ENCODE measurements at places on chromosomes 2 and 18.

DNA sequence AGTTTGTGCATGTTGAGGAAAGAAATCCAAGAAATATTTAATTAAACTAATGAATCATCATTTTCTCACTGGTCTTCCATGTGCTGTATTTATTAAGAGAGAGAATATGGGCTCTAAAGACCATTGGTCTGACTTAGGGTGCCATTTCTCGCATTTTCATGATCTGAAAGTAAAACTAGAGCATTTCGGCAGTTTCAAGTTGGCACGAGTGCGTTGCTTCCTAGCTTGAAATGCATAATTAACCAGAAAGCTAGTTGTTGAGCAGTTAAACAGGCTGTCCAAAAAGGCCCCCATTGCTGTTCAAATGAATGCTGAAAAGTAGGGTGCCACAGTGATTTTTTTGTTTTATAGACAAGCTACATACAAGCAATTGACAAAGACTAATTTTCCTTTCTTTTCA, 47.4 kb downstream of the SLC8A1 start:
- DNase-seq: no peak

DNA sequence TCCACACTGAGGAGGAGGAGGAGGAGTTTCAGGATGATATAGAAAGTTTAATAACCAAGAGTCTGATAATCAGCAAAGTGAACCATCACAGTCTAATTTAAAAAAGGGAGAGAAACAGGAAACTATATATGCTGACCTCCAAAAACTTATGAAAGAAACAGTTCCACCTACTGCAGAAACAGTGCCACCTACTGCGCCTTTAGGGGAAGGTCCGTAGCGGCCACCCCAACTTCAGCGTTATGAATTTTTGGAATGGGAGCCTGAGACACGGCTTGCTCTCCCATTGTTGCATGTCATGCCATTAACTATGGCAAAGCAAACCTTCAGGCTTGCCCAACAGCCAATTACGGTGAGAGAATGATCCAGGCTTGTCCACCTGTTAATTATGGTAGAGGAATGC, 1719.2 kb upstream of the LRRTM1 start:
- DNase-seq: no peak

DNA sequence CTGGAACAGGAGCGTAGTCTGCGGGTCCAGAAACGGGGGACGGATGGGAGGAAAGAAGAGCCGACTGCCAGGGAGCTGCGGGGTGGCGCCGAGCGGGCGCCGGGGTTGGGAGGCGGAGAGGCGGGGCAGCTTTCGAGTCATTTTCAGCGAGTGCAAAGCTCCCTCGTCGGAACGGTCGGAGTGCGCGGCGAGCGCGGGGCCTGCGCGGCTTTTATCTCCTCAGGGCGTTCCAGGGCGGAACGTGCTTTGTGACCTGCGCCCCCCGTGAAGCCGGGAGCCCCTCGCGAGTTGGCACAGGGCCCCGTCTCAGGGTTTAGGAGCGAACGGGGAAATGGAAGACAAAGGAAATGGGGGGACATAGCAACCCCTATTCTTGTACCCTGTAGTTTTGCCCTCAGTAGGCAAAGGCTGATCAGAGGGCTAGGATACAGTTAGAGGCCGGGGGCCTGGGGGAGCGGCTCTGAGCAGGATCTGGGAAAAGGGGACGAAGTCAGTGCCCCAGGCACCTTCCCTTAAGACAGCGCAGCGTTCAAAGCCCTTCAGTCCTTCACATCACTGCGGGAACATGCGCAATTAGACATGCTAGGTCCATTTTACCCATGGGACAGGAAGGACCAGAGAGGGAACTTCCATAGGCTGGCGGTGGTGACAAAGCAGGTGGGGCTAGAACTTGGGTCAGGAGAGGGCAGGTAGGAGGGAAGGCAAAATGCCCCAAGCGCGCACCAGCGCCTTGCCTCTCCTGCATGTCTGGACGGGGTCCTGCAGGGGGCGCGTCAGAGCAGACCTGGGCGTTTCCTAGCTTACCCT, 60.1 kb upstream of the IL1RL1 start:
- DNase-seq: peak; percentile 66

- no peak for DNase-seq
These were observed 240.5 kb downstream of the AGPS start for GRCh38 chr2:177633111-177633510.

DNA sequence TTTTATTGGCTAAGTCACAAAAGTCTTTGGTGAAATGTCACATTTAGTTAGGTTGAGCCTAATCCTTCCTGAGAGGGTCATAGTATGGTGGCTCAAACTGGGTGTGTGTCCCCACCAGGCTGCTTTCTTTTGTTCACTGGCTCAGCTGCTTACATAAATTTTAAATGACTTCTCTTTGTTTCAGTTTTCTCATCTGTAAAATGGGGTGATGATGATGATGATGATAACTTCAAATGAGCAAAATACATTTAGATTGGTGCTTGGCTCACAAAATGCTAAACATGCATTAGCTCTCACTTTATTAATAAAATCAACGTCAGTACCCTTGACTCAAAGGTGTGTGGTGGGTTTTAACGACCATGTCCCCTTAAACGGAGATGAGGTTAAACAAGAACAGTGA, 7.2 kb upstream of the TAF1B start:
- no peak for DNase-seq

DNA sequence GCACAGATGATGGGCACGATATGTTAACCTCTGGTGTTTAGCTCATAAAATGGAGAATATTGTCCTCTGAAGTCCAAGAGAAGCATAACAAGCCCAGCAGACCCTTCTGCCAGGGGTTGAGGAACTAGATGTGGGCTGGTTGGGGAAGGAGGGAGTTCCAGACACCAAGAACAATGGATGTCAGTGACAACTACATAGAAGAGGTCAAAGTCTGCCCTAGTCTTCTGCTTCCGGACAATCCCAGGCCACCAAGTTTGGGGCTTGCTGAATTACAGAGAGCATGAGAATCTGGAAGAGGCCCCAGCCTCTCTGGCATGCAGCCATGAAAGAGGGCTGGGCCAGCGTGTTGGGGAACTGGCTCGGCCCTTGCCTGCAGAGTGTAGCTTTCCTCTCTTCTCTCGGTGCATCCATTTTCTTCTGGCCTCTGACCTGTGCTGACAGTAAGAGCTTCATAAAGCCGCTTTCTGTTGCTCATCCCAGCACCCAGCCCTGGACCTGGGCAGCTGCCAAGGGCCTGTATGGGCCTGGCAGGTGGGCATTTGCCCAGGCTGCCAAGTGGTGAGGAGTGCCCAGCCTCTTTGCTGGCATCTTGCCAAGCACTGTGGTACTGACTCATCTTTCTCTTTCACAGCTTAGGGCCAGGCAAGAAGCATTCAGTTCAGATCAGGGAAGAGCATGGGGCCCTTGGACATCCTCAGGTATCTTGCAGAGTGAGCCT, 14.6 kb upstream of the LAPTM4A start:
- peak; percentile 67 for DNase-seq

GRCh38 chr2:230951396-230951795, 26.4 kb upstream of the GPR55 start:
- no peak for DNase-seq

- no peak for DNase-seq
These were observed 2.9 kb upstream of the MBP start for GRCh38 chr18:77135339-77136075.

DNA sequence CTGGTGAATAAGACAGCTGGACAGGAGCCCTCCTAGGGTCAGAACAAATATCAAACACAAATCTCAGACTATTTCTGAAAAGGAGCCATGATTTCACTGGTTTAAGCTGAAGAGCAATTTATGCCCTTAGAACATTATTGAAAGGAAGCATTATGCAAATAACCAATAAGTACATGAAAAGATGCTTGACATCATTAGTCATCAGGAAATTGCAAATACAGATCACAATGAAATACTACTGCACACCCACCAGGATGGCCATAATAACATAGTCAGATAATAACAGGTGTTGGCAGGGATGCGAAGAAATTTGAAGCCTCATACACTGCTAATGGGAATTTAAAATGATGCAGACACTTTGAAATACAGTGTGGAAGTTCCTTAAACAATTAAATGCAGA, 176.4 kb upstream of the RAB6C start:
- no peak for DNase-seq

DNA sequence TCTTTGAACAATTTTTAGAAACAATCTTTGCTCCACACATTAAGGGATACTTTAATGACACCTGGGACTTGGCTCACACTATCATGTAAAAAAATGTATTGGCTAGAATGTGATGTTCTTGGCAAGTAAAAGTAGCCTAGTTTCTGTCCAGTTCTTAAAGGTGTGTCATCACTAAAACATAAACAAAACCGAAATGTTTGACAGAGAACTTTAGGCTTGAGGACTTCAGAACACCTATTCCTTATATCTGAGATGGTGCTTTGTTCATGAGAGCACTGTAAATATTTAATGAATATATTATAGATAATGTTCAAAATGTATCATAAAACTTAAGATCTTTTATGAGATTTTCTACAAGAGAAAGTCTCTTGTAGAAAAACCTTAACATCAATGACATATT, 19.8 kb upstream of the HNRNPA3 start:
- no peak for DNase-seq

DNA sequence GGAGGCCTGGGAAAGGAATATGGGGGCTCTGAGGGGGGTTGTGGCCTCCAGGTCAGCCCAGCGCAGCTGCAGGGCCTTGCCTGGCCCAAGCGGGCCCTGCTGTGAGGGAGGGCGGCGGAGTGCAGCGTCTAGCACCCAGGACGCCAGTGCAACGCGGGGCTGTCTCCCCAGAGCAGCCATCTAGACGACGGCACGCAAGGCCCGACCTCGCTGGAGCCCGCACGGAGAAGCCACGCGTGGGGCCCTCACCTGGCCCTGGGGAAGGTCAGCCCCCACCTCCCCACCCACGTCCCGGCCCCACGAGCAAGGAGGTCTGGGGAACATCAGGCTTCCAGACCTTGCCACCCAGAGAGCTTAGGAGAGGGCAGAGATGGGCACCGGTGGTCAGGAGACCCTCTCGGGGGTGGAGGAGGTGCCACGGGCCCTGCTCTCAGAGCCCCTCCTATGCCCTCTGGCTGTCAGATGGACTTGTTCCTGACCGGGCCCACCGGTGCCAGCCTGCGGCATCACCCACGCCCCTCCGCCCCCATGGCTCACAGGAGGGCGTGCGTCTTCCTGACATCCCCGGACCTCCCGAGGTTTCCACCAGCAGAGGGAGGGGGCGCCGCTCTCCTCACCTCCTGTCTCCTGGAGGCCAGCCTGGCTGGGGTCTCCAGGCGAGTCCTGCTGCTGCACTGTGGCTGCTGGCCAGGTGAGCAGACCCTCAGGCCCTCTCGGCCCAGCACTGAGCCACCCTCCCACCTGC, 17.0 kb downstream of the GPR35 start:
- no peak for DNase-seq

DNA sequence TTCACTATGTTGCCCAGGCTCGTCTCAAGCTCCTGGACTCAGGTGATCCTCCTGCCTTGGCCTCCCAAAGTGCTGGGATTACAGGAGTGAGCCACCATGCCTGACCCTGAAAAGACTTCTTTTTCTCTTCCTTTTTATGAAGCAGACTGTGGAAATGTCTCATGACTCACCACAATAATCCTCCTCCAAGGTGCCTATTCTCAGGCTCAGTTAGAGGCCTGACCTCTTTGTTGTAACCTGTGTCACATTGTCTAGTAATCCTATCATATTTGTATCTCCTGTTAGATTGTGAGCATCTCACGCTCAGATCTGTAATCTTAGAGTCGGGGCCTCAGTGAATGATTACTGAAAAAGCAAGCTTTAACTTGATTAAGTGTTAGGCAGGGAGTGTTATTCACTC, 18.3 kb upstream of the TAF4B start:
- DNase-seq: no peak

DNA sequence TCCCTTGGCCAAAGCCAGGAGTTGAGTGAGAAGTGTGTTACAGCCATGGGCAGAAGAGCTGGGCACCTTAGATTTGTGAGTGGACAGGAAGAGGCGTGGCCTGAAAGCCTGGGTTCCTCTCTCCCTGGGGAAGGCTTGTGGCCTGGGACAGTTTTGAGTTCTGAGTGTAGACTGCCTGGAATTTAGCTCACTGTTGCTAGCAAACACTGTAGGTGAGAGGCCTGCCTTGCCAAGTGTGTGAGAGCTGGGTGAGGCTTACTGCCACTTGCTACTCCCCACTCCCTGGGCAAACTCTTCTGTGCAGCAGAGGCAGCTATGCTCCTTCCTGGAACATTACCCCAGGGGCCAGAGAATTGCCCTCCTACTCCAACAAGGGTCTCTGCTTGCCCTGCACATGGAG, 150.0 kb upstream of the GALNT5 start:
- DNase-seq: no peak

DNA sequence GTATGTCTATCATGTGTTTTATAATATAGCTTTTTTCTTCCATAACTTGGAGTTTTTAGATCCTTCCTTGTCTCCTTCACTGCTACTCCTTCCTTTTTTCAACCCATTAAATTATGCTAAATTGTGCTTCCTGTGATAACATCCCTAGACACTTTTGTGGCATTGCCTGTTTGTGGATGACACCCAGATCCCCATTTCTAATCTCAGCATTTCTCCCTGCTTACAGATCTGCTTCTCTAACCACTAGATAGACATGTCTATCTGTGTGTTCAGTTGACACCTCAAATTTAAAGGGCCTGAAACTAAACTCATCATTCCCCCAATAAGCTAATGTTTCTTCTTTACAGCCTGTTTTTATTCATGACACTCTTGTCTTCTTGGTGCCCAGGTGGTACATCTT, 244.8 kb downstream of the BABAM2 start:
- no peak for DNase-seq

DNA sequence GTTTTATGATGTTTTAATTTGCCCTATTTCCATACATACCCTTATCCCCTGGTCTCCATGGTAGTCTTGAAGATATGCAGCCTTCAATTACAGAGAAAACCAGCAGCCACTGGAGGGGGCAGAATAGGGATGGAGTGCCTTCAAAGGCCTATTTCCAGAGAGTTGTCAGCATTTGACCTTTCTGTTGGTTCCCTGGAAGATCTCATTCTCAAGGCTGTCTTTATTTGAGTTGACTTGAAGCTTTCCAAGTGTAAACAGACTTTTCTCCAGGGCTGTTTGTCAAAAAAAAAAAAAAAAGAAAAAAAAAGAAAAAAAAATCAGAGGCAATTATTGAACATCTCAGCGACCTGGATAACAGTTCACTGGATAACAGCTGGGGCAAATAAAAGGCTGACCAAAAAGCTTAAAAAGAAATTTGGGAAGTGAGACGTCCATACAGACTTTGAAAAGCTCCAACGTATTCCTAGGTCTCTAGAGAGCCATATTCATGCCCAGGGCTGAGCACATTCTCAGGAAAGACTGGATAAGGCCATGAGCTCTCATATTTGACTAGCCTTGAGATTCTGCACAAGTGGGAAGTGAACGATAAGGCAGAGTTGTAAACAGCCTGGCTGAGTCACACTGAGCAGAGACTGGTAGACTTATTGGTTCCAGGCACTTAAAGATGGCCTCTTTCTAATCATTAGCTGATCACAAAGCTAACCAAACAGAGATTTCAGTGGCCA, 126.6 kb downstream of the VAPA start:
- DNase-seq: no peak

Measured in erythroblast (primary cell).